Spleen (tissue), 13 donors: ENCODE measurements at places on chromosomes 7 and 10. TPM values are rescaled to one million over a fixed set of nuclear protein-coding genes. Genes with fewer than 3 reads are reported as not detected.

DNA sequence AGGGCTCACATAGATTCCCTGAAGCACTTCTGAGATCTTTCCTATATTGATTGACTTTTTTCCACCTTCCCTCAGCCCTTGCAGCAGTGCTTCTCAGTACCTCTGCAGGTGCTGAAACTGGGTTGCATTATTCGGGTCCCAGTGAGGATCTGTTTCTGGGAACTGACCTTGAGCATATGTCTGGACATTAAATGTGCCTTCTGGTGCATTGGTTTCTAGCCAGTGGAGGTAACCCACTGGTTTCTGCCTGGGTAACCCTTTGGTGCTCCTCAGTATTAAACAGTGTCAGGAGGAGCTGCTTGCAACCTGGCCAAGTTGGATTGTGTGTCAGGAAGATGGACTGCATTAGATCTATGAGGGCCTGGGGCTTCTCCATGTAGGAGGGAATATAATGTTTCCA is 213.3 kb upstream of the KCND2 start:
- DNase-seq: no peak

- peak; percentile 49 for DNase-seq
Observed at GRCh38 chr10:71209731-71210541, 2.4 kb upstream of the UNC5B start.

Gene ACBD7
- polyA plus RNA-seq: 0.09 TPM

Gene ACTL6B
- not detected for polyA plus RNA-seq
